ENCODE measurements at places on chromosomes 12 and 14.

DNA sequence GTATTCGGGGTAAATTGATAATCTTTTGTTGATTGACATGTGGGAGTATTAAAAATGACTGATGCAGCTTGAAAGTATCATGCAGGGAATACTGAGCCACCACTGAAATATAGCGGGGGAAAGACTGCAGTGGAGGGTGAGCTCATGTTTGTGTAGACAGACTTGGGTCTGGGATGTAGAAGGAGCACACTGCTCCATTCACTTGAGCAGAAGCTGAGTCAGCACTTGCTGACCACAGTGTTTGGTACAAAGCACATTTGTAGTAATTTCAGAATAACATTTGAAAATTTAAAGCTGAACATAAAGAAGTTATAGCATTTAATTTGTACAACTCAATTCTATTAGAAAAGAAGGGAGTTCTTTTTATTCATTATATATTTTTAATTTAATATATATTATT is 304.3 kb upstream of the PRICKLE1 start:
- no peak for DNase-seq

GRCh38 chr12:66767536-66767935 is 88.7 kb upstream of the GRIP1 start:
- DNase-seq = no peak

GRCh38 chr14:93794756-93795155 is 6.5 kb upstream of the PRIMA1 start:
- no peak for DNase-seq

- DNase-seq = no peak
Measured at GRCh38 chr12:102549691-102550090, 69.3 kb upstream of the IGF1 start.

DNA sequence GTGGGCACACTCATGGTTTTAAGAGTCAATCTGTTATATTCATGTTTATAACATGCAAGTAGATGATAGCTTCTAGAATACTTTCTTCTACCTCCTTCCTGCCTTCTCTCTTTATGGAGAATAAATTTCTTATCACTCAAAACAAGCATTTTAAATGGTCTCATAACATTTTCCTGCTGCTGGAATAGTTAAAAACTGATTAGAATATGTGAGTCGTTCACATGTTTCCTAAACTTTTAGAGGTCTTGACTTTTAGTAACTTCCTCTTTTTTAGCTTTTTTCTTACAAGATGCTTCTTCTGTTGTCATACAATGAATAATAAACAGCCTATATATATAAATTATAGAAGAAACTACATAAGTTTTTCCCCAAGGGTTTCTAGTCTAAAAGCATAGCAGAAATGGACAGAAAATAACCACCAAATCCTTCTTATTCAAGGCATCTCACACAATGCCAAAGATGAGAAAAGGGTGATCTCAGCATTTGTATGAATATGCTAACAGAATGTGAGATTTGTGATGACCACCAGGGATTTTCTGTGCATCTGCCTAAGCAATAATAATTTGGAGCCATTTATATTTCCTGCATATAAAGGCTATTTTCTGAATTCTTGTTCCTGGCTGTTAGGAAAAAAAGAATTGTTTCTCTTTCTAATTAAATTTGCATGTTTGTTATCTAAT is 127.8 kb downstream of the DAAM1 start:
- no peak for DNase-seq

- no peak for DNase-seq
Measured at GRCh38 chr14:77012193-77012765, 16.2 kb downstream of the IRF2BPL start.

DNA sequence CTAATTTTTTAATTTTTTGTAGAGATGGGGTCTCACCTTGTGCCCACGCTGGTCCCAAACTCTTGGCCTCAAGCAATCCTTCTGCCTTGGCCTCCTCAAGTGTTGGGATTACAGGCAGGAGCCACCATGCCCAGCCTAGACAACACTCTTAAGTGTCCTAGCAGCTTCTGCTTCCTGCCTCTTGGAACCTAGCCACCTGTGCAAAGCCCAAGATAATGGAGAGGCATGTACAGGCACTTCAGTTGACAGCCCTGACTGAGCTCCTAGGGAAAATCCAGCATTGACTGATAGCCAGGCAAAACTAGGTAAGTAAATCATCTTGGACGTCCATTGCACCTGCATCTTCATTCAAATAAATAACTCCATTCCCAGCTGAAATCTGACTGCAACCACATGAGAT is 15.5 kb downstream of the COX14 start:
- DNase-seq = no peak

Data from C1 segment of cervical spinal cord (tissue), 14 donors.